Anterior cingulate cortex (tissue), 58 donors: ENCODE measurements at places on chromosomes 13 and 19.

DNA sequence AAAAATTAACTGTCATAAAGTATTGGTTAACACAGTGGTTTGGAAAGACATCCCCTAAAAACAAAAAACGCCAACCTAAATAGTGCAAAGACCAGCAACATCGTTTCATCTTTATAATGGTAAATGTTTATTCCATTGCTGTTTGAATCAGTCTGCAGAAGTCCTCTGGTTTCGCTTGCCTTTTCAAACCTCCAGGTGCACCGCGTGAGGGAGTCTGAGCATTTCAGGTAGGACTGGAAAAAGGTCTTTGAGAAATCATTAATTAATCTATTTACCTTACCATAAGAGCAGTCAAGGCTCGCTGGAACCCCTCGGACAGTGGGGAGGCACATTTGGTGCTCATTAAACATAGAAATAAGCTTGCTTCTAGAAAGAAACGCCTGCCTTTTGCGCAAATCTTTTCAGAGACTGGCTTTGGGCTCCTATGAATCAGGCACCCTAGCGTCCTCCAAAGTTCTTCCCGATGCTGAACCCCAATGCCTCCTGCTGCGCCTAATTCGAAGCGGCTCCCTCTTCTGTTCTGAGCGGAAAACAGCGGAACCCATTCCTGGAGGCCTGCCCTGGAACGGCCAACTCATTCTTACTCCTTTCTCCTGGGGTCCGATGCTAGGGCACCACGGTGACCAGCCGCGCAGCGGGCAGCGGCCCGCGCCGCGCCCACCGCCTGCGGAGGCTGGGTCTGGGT, 951 bp upstream of the MTUS2 start:
- no peak for DNase-seq

GRCh38 chr19:39152066-39152465, 26.5 kb downstream of the PAK4 start:
- no peak for DNase-seq

DNA sequence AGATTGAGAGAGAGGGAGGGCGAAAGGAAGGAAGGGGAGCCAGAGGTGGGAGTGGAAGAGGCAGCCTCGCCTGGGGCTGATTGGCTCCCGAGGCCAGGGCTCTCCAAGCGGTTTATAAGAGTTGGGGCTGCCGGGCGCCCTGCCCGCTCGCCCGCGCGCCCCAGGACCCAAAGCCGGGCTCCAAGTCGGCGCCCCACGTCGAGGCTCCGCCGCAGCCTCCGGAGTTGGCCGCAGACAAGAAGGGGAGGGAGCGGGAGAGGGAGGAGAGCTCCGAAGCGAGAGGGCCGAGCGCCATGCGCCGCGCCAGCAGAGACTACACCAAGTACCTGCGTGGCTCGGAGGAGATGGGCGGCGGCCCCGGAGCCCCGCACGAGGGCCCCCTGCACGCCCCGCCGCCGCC, at the start of gene TNFSF11:
TSS of gene TNFSF11 (plus strand) at position 142 of the 400 bp plus-strand sequence. CDS start at position 294, 152 bp downstream.
- DNase-seq: no peak

DNA sequence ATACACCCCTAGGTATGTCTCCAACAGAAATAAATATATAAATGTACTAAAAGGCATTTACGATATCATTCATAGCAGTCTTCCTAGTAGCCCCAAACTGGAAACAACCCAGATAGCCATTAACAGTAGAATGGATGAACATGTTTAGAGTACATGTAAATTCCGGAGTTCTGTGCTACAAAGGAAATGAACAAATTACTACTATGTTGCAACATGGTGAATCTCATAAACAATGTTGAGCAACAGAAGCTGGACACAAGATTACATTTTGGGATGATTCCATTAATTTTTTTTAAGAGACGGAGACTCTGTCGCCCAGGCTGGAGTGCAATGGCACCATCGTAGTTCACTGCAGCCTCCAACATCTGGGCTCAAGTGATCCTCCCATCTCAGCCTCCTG, 5.9 kb upstream of the SLC7A10 start:
- no peak for DNase-seq

- DNase-seq: peak; percentile 11
Measured at GRCh38 chr19:49983645-49984229, 22.8 kb upstream of the SIGLEC11 start.

DNA sequence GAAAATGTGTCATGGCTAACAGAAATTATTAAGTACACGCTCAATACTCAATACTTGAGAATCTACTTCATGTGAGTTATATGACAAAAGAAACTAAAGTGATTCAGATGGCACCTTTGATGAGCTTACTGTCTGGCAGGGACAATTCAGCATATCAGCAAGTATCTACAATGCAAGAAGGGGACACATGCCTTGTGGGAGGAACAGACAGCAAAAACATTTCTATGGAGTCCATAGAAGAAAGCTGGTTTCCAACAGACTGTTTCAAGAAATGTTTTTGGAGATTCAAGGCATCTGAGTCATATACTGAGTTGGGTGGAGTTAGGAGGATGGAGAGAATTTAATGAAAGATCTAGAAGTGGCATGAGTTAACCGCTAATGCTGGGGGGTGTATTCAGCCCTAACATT, 54.7 kb downstream of the MBNL2 start:
- no peak for DNase-seq

- DNase-seq: no peak
Measured at GRCh38 chr13:94239135-94239534, 240.3 kb downstream of the DCT start.

DNA sequence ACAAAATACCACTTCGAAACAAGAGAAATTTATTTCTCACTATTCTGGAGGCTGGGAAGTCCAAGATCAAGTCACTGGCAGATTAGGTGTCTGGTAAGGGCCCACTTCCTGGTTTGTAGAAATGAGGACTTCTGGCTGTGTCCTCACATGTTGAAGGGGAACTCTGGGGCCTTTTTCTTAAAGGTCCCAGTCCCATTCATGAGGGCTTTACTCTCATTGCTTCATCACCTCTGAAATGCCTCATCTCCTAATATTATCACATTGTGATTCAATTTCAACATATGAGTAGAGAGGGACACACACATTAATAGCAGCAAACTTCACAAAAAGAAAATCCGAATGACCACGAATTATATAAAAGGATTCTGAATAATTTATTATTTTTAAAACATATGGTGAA, 21.6 kb upstream of the SIGLEC14 start:
- DNase-seq: no peak

- no peak for DNase-seq
Measured at GRCh38 chr13:66443926-66444325, 786.2 kb downstream of the PCDH9 start.

DNA sequence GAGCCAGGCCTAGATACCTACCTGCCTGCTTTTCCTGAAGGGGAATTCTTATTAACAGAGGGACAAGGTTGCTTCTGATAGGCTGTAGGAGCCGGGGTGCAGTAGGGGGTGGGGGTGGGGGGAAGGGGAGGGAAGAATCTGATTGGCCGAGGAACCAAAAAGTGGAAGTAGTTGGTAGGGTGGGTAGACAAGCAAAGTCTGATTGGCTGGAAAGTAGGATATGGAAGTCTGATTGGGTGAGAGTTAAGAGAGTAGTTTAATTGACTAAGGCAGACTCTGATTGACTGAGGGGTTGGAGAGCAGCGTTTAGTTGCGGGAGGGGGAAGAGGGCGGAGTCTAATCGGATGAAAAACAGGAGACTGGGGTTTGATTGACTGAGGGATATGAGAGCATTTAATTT, 9.4 kb upstream of the CYP4F22 start:
- DNase-seq: no peak

GRCh38 chr13:101424381-101425155, 8.3 kb upstream of the NALCN start:
- peak; percentile 20 for DNase-seq

GRCh38 chr13:72889495-72889894, 107.6 kb downstream of the PIBF1 start:
- DNase-seq: no peak

DNA sequence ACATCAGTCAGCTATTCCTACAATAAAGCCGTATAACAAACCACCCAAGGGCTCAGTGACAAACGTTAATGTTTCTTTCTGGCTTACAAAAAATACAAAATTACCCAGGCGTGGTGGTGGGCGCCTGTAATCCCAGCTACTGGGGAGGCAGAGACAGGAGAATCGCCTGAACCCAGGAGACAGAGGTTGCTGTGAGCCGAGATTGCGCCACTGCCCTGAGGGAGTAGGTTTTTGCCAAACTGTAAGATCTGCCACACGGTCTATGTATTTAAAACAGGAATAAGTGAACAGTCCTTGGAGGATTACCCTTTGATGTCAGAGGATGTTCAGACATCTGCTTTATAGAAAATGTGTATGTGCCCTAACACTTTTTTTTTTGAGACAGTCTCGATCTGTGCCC, 105.8 kb downstream of the DPF1 start:
- DNase-seq: no peak

DNA sequence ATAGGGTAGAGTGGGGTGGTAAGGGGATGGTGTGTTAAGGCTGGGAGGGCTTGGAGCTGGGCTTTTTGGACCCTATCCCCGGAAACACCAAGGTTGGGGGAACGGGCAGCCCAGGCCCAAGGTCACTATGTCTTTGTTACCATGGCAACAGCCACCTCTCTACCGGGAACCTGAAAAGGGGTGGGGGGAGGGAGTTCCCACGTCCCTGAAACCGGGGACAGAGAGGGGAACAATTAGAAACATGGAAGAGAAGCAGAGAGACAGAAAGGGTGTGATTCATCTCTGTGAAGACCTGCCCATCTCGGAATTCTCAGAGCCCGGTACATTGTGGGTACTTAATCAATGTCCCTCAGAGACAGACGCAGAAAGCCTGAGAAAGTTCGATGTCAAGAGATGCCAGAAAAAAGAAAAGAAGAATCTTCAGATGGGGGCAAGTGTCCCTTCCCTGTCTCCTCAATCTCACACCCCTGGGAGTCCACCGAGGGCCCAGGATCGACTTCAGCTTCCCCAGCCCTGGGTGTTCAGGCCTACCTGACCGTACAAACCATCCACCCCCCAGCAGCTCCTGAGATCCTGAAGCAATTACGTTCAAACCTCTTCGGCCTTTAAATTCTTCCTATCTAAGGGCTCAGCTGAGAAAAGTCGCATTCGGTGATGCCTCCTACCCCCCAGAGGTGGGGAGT, 6.8 kb upstream of the LRFN1 start:
- no peak for DNase-seq

DNA sequence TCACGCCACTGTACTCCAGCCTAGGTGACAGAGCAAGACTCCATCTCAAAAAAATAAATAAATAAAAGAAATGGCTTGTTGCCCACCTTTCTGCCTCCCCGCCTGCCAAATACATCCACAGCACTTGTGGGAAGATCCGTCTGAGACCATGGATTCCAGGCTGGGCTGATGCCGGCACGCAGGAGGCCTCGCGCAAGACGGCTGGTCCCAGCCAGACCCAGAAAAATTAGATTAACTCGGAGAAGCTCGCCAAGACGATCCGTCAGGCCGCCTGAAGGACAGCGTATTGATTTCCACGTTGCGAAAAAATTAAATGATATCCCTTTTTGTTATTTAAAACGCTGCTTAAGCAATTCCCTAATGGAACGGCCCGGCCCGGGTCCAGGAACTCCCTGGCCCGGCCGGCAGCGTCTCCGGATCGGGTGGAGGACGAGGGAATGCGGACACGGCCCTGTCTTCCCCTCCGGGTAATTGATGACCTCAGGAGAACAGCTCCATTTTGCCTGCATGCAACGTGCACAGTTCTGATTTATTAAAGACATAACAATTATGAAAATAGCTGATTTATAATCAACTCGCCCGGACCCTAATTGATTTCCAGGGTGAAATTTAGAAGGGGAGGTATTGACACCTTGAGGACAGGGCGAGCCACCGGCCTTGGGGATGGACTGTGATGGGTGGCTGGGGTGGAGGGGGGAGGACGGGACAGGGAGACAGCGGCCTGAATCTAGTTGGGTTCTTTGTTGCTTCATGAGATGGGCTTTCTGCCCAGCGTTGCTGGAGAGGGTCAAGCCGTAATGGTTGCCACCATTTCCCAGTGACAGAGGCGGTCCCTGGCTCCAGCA, 52.1 kb downstream of the ZNRF4 start:
- peak; percentile 7 for DNase-seq

DNA sequence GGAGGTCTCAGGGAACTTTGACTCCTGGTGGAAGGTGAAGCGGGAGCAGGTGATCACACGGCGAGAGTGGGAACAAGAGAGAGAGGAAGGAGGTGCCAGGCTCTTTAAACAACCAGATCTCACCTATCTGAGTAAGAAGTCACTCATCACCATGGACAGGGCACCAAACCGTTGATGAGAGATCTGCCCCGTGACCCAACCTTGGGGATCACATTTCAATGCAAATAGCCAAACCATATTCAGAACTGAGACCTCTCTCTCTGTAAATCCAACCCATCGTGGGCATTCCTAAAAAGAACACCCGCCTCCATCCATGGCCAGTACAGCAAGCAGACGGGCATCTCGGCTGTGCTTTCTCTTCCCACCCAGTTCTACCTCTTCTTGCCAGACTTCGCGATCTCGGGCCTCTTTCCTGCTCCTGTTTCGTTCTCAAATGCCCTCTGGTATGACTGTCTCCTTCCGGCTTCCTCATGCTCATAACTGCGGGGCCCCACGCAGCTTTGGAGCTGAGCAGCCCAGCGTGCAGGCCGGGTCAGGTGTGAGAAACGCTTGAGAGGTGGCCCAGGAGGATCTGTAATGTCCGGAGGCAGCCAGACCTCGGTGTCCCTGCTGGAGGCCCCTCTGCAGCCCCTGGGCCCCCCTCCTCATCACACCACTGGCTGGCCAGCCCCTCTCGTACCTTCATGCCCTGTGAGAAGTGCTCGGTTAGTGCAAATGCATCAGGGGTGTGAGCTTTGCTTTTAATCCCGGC, 97.0 kb upstream of the GPR183 start:
- DNase-seq: no peak

- DNase-seq: no peak
Measured at GRCh38 chr13:99040536-99041131, 62.8 kb upstream of the DOCK9 start.

- DNase-seq: no peak
Measured at GRCh38 chr13:78239714-78240113, 321.1 kb upstream of the EDNRB start.

GRCh38 chr13:23919006-23919405, 21.7 kb upstream of the C1QTNF9B start:
- DNase-seq: no peak

DNA sequence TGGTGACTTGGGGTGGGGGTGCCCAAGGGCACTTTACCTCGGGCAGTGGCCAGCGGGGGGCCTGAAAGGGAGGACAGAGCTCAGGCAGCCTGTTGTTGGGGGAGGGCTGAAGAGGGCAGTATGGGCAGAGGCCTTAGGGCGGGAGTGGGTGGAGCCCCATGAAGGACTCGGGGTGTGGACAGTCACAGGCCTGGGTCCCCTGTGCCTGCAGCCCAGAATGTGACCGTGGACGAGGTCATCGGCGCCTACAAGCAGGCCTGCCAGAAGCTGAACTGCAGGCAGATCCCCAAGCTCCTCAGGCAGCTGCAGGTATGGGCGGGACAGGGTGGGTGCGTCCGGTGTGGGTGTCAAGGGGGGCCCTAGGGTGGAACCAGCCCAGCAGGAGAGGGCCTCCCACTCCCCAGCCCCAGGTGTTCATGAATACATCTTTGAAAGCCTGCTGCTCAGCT, 22.5 kb downstream of the NKPD1 start:
- DNase-seq: no peak

- DNase-seq: no peak
Measured at GRCh38 chr13:75876142-75877050, 240.3 kb downstream of the LMO7 start.
